ENCODE measurements at places on chromosomes 2 and 18.

- DNase-seq, result no peak
These were observed 94.9 kb upstream of the PDE1A start for GRCh38 chr2:182521453-182522404.

GRCh38 chr2:46131-46470 lies 204 bp downstream of the FAM110C start:
- no peak for DNase-seq

DNA sequence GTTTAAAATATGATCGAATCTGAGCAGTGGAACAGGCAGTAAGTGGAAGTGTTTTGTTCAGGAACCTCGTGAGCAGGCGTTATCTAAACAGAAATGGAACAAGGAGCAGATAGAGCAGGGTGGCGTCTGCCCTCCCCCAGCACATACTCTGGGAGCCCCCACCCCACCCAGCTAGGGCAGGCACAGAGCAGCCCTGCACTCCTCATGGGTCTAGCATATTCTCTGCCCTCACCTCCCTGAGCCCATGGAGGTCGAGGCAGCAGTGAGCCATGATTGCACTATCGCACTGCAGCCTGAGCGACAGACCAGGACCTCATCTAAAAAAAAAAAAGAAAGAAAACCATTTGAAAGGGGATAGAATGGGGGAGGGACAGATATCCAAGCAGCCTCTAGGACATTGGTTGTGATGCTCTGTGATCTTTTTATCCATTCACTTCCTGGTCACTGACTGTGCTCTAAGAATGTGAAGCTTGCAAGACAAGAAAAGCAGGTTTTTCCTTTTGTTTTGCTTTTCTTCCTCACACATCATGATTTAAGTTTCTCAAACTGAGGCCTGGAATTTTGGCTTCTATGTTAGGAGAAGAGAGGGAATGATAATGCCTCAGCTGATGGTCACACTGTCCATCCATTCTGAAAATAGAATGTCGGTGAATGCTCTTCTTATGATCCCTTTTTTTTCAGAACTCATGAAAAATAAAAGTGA lies 3.1 kb downstream of the MLPH start:
- no peak for DNase-seq

DNA sequence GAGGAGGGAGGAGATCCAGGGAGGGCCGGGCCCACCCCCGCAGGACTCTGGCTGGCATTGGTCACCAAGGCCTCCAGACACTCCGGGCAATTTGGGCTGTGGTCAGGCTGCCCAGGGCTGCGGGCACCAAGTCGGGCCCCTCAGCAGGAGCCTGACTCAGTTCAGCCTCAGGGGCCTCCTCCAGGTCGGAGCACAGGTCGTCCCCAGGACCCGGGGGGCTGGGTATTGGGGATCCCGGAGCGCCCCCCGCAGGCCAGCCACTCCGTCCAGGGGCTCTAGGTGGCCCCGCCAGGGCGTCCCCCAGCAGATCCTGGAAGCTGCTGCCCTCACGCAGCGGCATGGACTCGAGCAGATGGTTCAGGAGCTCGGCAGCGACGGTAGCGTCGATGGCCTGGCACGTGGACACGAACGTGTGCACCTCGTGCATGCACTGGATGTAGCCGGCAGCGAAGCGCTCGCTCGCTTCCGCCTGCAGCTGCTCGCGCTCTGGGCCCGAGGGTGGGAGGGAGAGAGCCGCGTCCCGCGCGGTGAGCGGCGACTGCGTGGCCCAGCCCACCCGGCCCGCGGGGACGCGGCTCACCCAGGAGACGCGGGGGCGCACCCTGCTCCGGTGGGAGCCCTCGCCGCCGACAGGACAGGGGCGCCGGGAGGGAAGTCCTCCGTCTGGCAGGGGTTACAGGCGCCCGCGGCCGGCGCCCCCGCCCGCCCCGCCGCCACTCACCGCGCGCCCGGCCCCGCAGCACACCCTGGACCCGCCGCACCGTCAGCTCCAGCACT lies 884 bp downstream of the HES6 start:
- DNase-seq, result no peak

DNA sequence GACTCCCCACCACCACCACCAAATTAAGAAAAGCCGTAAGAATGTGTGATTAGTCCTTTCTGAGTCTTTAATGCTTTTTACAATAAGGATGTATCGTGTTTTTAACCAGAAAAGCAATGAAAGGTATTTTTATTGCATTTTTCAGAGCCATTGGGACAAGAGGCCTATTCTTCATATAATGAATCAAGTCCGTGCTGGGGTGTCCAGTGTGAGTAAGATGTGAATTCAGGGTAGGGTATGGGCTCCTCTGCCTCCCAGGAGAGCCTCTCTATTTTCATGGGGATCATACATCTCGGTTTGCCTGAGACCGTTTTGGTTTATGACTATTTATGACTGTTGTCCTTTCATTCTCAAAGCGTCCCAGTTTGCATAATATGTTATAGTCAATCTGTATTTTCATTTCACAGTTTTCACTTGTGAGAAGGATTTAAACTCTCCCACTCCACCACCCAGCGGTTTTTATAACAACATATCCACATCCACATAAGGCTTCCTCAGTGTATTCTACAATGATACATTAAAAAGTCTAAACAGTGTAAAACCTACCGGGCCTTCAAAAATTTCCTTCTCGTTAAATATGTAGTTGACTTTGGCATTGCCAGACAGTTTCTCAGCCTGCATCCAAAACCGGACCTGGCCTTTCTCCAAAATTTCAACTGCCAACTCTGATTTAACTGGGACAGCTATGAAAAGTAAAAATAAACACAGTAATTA lies 80.8 kb upstream of the LPIN2 start:
- no peak for DNase-seq

Data from renal cortex interstitium (tissue), 15 donors.